ENCODE measurements at places on chromosomes 7 and 10.

DNA sequence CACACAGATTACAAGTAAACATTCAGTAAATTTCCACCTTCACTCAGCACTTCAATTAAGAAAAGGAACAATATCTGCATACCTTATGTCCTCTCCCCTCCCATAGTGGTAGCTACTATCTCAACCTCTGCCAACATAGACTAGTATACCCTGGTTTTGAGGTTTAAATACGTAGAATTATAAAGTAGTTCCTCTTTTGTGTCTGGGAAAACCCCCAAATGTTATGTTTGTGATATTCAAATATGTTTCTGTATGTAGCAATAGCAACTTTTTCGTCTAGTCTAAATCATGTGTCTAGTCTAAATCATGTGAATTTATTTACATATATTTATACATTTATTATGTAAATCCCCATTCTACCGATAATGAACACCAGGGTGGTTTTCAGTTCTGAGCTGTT is 13.2 kb upstream of the CAMK2B start:
- no peaks in the 10 kb centered on the region for H3K36me3 ChIP-seq
- peaks cover 15% of the 10 kb centered on the region for H3K4me1 ChIP-seq
- DNase-seq: no peak

DNA sequence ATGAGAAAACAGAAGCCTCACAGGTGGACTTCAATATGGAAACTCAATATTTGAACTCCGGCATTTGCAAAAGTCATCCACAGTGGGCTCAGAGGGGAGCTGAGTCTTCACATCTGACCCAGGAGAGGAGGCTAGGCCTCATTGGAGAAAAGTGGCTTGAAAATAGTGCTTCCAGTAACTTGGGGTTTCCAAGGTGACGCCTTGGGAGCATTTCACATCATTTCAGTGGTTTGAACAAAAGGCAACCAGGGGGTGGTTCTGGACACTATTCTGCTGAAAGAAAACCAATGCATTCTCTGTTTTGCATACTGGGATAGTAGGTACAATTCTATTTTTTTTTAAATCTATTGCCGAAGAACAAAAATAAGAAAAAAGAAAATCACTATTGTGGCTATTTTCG is 599.2 kb upstream of the POM121L12 start:
- no peak for DNase-seq
- 0 out of 2 replicates have a peak, but pooled peaks cover 5% of the 10 kb centered on the region for H3K4me1 ChIP-seq
- H3K27ac ChIP-seq: no peak overlapping the region
- 0 out of 2 replicates have a peak, but pooled peaks cover 3% of the 10 kb centered on the region for H3K36me3 ChIP-seq

DNA sequence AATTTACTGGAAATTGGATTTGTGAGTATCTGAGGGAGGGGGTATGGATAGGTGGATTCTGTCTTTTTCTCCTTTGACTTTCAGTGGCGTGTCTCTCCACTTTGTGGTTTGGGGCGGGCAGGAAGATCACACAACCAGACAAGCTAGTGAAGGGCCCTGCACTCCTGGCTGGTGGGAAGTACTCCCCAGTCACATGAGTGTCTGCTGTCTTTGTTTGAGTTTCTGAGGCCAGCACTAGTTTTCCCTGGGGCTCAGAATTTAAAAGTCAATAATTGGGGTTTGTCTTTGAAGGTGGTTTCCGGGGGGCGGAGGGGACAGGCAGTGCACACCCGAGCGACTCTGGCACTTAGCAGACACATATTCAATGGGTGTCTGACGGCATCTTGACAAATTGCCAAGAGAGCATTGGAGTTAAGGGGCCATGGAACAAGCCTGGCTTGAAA is 120.1 kb downstream of the WDFY4 start:
- no peak overlapping the region for H3K27ac ChIP-seq
- H3K4me1 ChIP-seq: peaks cover 22% of the 10 kb centered on the region

- DNase-seq: peak; percentile 47
- H3K27ac ChIP-seq: peak overlapping the region; percentile 20
- peaks cover 42% of the 10 kb centered on the region for H3K4me1 ChIP-seq
- peak overlapping the region; percentile 85 for H3K4me3 ChIP-seq
- H3K36me3 ChIP-seq: peaks cover 12% of the 10 kb centered on the region
These were observed 111.9 kb upstream of the RHEB start for GRCh38 chr7:151631570-151631952.

GRCh38 chr7:33452805-33453502 is 323.6 kb downstream of the BBS9 start:
- H3K27me3 ChIP-seq: no peaks in the 10 kb centered on the region
- no peak for DNase-seq
- peaks cover 9% of the 10 kb centered on the region for H3K4me1 ChIP-seq

DNA sequence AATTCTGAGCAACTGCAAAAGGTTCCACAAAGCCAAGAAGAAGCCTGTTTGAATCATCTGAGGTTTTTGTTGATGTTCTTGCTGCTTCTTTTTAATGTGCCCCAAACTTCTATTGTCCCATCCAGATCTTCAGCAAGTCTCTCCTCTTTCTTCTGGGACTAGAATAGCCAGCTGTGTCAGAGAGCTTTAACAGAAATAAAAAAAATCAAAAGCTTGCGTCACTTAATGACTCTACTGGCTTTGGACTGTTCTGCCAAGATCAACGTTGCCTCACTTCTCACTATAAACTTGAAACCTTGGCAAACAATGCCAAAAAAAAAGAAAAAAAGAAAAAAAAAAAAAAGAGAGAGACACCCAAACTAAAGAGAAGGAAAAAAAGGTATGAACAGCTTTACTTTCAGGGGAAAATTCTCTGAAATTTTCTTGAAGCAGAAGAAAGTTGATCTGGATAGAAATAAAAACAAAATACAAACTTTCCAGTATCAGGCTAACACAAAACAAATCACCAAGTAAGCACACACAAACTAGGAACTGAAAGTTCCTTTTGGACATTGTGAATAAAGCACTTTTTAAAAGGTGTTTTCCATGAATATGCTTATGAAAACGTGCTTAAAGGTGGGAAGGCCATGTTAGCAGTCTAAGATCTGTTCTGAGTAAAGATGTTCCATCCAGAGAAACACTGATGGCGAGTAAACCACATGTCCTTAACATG is 14.8 kb downstream of the USP54 start:
- no peaks in the 10 kb centered on the region for H3K27me3 ChIP-seq
- H3K4me1 ChIP-seq: no peaks in the 10 kb centered on the region
- no peak for DNase-seq
- no peak overlapping the region for H3K4me3 ChIP-seq
- no peak overlapping the region for H3K27ac ChIP-seq

- H3K4me3 ChIP-seq: no peak overlapping the region
- no peak for DNase-seq
- H3K27ac ChIP-seq: no peak overlapping the region
- 0 out of 2 replicates have a peak, but pooled peaks cover 2% of the 10 kb centered on the region for H3K27me3 ChIP-seq
- H3K36me3 ChIP-seq: no peaks in the 10 kb centered on the region
- peaks cover 55% of the 10 kb centered on the region for H3K4me1 ChIP-seq
These were observed 81.8 kb downstream of the ARID5B start for GRCh38 chr10:61983255-61983654.

DNA sequence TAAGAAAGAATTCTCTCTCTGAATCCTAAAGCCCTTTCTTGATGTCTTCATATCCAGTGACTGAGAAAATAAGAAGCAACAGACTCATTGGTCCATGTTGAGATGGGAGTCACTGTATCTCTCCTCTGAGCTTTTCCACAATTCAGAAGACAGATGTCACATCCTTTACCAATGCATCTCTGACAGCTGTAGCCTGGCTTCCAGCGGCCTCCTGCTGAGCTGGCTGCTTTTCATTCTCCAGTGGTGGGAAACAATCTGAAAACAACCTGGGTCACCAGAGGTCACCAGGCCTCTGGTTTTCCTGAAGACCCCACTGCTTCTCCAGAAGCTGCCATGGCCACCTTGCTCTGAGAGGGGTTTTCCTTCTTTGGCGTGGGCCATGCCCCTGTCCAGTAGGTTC is 18.3 kb upstream of the RPA3 start:
- H3K27me3 ChIP-seq: no peaks in the 10 kb centered on the region
- H3K4me3 ChIP-seq: no peak overlapping the region
- H3K27ac ChIP-seq: no peak overlapping the region
- peak; percentile 56 for DNase-seq
- peaks cover 19% of the 10 kb centered on the region for H3K4me1 ChIP-seq

GRCh38 chr10:71555087-71555723 is 158.5 kb downstream of the CDH23 start:
- H3K36me3 ChIP-seq: no peaks in the 10 kb centered on the region
- DNase-seq: no peak
- no peak overlapping the region for H3K27ac ChIP-seq
- H3K27me3 ChIP-seq: peaks cover 3% of the 10 kb centered on the region

DNA sequence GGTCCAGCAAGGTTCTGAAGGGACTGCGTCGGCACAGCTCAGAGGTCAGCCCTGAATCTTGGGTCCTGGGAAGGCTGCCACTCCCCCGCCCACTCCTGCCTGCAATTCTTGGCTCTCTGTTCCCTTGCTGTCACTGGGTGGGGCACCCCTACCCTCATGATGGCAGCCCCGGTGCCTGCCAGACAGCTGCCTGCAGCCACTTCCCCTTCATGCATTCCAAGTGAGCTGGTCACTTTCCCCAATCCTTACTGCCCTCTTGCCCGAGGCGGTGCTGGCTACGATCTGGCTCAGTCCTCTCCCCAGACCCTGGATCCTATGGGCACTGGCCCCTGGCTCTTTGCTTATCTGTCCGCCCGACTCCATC is 14.2 kb downstream of the MYL10 start:
- no peak for DNase-seq
- H3K36me3 ChIP-seq: no peaks in the 10 kb centered on the region
- no peak overlapping the region for H3K4me3 ChIP-seq
- H3K27ac ChIP-seq: peak overlapping the region; percentile 4
- peaks cover 33% of the 10 kb centered on the region for H3K4me1 ChIP-seq

- no peak overlapping the region for H3K4me3 ChIP-seq
- H3K4me1 ChIP-seq: peaks cover 5% of the 10 kb centered on the region
- no peaks in the 10 kb centered on the region for H3K36me3 ChIP-seq
- H3K27me3 ChIP-seq: no peaks in the 10 kb centered on the region
- no peak overlapping the region for H3K27ac ChIP-seq
- no peak for DNase-seq
These were observed 13.4 kb downstream of the P4HA1 start for GRCh38 chr10:73083221-73083620.

- peaks cover 2% of the 10 kb centered on the region for H3K36me3 ChIP-seq
- H3K27ac ChIP-seq: no peak overlapping the region
- H3K4me3 ChIP-seq: no peak overlapping the region
- H3K4me1 ChIP-seq: no peaks in the 10 kb centered on the region
- no peak for DNase-seq
- no peaks in the 10 kb centered on the region for H3K27me3 ChIP-seq
These were observed 40.6 kb upstream of the ZEB1 start for GRCh38 chr10:31278279-31278941.

GRCh38 chr7:27587429-27587828 is 75.3 kb downstream of the HIBADH start:
- H3K27ac ChIP-seq: no peak overlapping the region
- H3K4me1 ChIP-seq: peaks cover 48% of the 10 kb centered on the region
- no peak for DNase-seq
- no peak overlapping the region for H3K4me3 ChIP-seq
- no peaks in the 10 kb centered on the region for H3K36me3 ChIP-seq

DNA sequence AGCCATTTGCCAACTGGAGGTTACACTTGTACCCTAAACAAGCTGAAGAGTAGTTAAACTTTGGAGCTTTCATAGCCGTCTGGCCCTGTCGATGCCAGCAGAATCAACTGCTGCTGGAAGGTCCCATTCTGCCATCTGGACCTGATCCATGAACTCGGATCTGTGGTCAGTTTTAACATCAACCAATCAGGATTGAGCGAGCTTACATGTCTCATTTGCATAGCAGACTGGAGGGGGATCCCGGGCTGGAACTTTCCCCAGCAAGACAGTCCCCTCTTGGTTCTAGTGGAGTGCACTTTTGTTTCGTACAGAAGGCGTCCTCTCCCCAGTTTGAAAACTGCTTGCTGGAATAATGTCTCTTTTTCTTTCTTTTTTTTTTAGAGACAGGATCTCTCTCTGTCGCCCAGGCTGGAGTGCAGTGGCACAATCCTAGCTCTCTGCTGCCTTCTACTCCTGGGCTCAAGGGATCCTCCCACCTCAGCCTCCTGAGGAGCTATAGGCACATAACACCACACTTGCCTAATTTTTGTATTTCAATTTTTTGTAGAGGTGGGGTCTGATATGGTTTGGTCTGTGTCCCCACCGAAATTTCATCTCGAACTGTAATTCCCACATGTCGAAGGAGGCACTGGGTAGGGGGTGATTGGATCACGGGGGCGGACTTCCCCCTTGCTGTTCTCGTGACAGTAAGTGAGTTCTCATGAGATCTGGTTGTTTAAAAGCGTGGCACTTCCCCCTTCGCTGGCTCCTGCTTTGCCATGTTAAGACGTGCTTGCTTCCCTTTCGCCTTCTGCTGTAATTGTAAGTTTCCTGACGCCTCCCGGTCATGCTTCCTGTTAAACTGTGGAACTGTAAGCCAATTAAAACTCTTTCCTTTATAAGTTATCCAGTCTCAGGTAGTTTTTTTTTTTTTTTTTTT is 42.8 kb upstream of the SEPHS1 start:
- DNase-seq: no peak
- H3K36me3 ChIP-seq: 0 out of 2 replicates have a peak, but pooled peaks cover 3% of the 10 kb centered on the region
- peak overlapping the region; percentile 25 for H3K27ac ChIP-seq

DNA sequence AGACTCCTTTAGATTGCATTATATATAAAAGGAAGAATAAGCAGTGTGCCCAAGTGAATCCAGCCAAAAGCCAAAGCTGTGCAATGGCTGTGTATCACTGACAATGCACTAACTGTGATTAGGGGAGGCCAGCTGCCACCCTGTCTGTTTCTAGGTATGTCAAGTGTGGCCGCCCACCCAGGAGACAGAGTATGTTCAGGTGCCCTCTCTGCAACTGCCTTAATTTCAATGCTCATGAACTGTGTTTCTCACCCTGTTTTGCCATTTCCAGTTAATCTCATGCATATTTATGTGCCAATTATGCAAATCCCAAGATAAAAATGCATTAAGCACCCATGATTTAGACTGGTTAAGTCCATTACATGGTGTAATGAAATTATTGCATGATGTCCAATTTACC is 159.4 kb downstream of the FRMD4A start:
- no peak for DNase-seq
- no peak overlapping the region for H3K27ac ChIP-seq
- H3K4me3 ChIP-seq: no peak overlapping the region

GRCh38 chr10:43226441-43226840 is 40.4 kb downstream of the RASGEF1A start:
- no peak overlapping the region for H3K4me3 ChIP-seq
- DNase-seq: peak; percentile 3
- peaks cover 11% of the 10 kb centered on the region for H3K4me1 ChIP-seq
- H3K27me3 ChIP-seq: peaks cover 39% of the 10 kb centered on the region
- no peak overlapping the region for H3K27ac ChIP-seq
